Stimulated activated CD4-positive, alpha-beta T cell treated with anti-CD3 and anti-CD28 coated beads, Interleukin-2, amount 100 ng/mL, for 24 hours (primary cell): ENCODE measurements at places on chromosomes 2 and 18.
A peak's percentile ranks its signal among the peaks of the same experiment; 100 is the strongest.

DNA sequence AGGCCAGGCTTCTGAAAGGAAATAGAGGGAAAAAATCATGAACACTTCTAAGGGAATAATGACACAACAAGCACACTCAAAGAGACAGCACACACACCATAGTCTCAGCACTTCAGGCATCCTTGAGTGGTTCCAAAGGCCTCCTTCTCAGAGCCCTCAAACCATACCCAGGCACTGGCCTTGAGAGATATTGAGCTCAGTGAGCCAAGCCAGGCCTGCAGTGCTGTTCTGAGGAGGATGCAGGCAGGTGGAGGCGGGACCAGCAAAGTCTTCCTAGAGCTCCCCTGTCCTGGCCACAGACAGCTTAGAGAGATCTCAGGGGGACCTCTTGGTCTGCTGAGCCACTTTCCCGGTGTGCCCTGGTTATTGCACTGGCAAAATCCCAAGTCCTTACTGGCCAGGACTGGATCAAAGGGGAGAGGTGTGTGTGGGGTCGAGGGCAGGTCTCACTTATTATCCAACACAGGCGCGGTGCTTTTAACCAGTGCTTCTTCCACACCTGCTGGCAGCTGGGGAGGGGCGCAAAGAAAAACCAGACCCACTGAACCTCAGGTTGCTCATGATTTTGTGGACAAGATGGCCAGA, 86.8 kb upstream of the HAAO start:
- DNase-seq, result no peak

DNA sequence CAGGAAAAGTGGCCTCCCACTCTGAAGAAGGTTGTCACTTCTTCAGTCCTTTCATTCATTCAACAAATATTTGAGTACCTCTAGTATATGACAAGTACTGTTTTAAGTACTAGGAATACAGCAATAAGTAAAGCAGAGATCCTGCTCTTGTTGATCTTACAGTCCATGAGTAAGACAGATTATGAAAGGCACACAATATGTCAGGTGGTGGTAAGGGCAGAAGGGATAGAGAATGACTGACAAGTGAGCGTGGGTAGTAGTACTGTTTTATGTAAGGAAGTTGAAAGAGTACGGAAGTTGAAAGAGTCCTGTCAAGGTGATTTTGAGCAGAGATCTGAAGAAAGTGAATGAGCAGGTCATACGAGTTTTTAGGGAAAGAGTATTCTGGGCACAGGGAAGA, 111.3 kb downstream of the GALNT1 start:
- no peak for DNase-seq

DNA sequence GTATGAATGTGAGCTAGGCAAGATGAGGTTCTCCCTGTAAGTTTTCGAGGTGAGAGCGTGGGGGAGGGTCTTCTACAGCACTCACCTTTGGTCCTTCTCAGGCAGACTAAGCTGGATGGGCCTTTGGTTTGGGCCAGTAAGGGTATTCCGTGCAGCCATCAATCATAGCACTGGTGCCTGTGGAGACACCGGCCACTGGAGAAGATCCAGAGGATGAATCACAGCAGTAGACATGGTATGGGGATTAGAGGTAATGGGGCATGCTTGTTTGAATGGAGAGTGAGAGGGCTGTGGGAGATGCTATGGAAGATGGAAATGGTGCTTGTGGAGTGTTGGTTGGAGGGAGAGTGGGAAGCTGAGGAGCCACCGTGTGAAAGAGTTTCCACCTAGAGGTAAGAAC, 16.1 kb downstream of the MAPRE3 start:
- DNase-seq, result no peak

DNA sequence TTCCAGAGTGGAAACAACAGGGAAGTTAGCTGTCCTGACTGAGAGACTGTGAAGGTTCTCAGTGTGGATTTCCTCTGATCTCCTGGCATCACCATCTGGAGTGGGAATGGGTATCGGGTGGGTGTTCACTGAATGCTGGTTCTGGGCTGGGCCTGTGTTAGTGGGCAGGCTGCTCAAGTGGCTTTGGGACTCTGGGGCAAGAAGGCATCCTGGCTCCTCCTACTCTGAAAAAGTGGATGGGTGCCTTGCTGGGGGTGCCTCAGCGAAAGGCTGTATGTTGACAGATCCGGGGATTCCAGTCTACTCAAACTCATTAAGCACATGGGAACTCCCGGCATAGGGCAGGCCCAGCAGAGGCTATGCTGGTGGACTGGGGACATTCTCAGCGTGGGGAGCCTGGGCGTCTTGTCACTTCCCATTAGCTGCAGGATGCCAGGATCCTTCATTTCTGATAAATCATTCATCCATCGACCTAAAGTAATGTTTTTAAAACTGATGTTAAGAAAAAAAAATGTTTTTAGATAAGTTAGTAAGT, 27.5 kb upstream of the CHRNA1 start:
- DNase-seq, result no peak

DNA sequence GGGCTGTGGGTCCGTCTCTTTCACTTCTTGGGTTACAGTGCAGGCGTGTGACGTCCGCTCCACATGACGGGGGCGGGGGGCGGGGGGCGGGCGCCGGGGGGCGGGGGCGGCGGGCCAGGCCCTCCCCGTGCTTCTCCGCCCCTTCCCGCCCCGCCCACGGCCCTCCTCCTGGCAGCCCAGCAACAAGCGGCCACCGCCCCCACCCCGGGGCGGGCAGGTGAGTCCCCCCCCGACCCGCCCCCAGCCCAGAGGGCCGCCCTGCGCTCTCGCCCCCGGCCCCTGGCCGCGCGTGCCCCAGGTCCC, 3.6 kb downstream of the ZNF516 start:
- DNase-seq, result peak; percentile 78

GRCh38 chr2:138537170-138537915, 35.8 kb downstream of the SPOPL start:
- no peak for DNase-seq

DNA sequence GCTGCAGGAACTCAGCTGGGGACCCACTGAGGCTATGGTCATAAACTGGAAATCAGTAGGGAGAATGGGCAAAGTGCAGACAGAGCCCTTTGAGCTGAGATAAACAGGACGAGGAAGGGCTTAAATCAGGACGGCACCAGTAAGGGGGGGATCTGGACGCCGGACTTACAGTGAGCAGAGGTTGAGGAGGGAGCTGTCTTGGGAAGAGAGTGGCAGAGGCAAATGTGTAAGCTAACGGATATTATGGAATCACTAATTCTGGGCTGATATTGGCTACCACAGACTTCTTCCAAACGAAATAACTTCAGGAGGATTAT, 539 bp downstream of the CYP27A1 start:
- DNase-seq, result no peak

- DNase-seq, result no peak
Measured at GRCh38 chr2:191202881-191203397, 42.3 kb upstream of the MYO1B start.

- DNase-seq, result no peak
Measured at GRCh38 chr2:231041061-231041689, 3.9 kb downstream of the C2orf72 start.

DNA sequence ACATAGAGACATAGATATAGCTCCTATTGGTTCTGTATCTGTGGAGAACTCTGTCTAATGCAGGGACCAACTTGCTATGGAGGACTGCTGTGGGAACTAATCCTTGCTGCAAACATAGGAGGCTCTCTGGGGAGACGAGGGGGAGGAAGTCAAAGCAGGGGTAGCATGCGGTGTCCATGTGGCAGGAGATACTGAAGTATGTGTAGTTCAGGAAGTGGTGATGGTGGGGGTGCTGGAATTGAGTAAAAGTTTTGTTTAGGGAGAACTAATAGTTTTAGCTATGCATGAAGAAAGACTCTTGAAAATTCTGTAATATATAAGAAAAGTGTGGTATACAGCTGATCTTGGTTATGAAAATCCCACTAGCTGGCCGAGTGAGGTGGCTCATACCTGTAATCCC, 62.0 kb downstream of the ANKRD44 start:
- DNase-seq, result no peak

DNA sequence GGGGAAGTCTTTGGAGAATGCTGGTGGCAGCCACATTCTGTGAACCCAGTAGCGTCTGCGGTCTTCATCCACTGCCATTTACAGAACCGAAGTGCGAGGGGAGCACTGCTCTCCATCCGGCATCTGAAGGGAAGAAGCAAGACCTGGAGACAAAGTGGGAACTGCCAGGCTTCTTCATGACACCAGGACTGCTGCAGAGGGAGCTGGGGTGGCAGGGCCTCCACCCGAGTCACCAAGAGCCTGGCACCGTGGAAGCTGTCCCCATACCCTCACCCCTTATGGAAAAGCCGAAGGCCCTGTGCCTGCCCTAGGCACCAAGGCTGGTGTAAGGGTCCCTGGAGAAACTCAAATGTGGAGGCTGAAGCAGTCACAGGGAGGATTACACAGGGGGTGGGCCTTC, 79.8 kb downstream of the CIB4 start:
- no peak for DNase-seq

DNA sequence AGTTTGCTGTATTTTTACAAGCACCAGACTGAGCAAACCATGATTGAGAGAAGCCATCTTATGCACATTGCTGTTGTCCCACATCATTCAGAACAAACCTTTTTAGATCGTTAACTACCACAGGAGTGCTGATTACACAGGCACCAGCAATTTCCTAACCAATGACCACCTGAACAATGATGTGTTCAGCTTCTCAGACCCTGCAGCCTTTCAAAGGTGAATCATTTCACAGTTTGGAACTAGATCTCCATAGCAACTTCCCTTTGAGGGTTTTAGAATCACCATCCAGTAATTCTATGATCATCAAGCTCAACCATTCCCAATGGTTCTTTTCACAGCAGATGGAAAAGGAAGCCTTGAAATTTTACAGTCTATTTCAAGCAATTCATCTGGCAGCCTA, 71.4 kb downstream of the OLA1 start:
- DNase-seq, result no peak

DNA sequence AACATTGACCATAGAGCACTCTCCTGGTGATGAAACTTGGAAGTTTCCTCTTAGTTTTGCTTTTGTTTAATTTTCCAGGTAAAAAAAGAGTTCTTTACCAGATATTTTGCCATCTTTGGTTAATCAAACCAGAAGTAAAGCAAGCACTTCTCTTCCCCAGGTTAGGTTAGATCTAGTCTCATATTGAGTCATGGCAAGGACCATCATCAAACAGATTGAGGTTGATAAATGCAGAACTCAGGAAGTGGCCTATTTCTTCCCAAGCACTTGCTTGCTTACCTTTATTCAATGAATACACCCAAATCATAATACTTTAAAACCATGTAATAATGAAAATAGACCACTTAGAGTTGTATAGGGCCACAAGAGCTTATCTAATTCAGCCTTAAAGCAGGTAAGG, 23.4 kb downstream of the DNAH6 start:
- DNase-seq, result no peak

DNA sequence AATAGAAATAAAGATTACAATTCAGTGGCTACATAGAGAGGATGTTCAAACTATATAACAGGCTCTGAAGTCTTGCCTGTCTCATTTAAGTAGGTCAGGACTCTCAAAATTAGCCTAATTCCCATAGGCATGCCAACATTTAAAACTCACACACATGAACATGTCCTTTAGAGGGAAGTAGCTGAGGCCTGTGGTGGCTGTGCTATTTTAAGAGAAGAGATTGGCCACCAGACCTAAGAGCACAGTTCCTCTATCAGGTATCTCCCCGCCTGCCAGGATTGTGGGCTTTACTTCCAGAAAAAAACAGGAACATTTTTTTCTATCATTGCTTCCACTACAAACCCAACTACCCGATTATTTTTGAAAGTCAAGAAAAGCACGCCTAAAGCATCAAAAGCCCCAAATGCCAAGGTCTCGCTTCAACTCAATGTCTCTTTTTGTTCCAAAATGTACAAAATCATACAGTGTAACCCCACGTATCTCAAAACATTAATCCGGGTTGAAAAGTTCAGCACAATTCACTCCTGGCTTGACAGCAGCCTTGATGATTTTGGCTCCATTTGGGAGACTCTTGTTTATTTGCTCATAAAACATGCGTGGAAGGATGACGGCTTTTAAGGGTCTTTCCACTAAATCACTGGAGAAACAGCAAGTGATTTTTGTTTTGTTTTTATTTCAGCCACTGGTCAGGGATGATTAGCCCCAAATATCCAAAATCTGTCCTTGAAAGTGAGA, 15.3 kb downstream of the FHL2 start:
- no peak for DNase-seq

GRCh38 chr2:28166956-28167355, 225.7 kb upstream of the FOSL2 start:
- DNase-seq, result no peak

- DNase-seq, result no peak
Measured at GRCh38 chr2:42554392-42554791, 14.0 kb upstream of the MTA3 start.

DNA sequence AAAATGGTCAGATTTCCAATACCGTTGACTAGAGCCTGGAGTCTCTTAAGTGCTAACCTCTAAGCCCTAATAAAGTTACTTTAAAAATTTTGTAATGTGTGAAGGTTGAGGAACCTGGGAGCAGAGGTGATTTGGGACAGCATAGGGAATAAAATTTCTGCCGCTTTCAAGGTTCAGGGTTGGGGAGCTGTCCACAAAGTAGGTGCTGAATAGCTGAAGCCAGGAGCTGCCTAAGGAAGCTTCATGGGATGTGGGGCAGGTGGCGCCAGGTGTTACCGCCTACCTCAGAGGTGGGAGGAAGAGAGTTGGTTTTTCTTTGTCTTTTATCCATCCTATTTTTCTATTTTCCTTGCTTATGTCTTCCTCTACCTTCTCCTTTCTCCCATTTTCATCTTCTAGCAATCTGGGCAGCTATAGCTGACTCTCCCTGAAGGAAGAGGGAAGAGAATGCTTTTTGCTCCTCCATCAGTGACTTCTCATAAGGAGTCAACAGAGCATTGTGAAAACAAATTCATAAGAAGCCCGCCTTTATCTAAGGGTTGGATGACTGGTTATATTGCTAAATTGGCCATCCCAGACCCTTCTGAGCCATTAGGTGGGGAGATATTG, 178.7 kb downstream of the CLIP4 start:
- DNase-seq, result peak; percentile 19

- DNase-seq, result no peak
Measured at GRCh38 chr2:218354850-218355443, 1.7 kb upstream of the CATIP start.

GRCh38 chr2:66496670-66497420, 61.9 kb downstream of the MEIS1 start:
- DNase-seq, result no peak

- no peak for DNase-seq
Measured at GRCh38 chr2:18408638-18409037, 151.8 kb downstream of the RDH14 start.

- DNase-seq, result no peak
Measured at GRCh38 chr2:3535794-3536681, 16.7 kb upstream of the ADI1 start.

GRCh38 chr2:28394331-28394877, 1.7 kb downstream of the FOSL2 start:
- DNase-seq, result no peak

GRCh38 chr2:73175663-73176204, 26.6 kb upstream of the NOTO start:
- DNase-seq, result peak; percentile 72

GRCh38 chr2:99414566-99414965, 75.3 kb downstream of the REV1 start:
- no peak for DNase-seq

DNA sequence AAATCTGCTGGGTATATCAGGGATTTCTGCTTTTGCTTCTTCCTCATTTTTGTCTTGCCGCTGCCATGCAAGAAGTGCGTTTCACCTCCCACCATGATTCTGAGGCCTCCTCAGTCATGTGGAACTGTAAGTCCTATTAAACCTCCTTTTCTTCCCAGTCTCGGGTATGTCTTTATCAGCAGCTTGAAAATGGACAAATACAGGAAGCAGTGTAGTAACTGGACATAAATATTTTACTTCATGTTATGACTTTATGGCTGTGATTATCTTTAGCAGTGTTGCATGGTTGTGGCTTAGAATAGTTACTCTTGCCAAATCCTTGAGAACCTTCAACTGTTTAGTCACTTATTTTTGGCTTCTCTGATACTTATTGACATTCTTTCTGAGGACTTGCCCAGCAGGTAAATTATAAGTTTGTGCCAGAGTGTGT, 66.2 kb upstream of the DLX2 start:
- DNase-seq, result no peak
